ENCODE measurements at places on chromosomes 12 and 14.

DNA sequence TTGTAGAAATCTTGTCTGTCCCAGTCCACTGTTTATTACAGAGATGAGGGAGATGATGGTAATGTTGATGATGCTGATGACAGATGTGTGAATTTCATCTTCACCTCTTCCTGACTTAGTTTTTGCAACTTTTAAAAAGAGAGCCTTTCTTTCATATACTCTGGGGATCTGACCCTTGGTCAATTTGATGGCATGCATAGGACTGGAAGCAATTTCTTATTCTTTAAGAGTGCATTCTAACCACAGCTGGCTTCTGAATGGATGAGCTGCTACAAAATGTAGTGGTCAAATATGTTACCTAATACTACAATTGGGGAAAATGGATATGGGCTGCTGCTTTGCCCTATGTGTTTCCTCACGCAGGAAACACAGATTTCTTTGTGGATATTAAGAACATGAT lies 80.8 kb downstream of the MYRFL start:
- DNase-seq, result no peak

GRCh38 chr14:70622111-70622712 lies 19.5 kb upstream of the TTC9 start:
- no peak for DNase-seq

GRCh38 chr14:83913476-83913875 lies 1616.5 kb upstream of the FLRT2 start:
- DNase-seq, result no peak

DNA sequence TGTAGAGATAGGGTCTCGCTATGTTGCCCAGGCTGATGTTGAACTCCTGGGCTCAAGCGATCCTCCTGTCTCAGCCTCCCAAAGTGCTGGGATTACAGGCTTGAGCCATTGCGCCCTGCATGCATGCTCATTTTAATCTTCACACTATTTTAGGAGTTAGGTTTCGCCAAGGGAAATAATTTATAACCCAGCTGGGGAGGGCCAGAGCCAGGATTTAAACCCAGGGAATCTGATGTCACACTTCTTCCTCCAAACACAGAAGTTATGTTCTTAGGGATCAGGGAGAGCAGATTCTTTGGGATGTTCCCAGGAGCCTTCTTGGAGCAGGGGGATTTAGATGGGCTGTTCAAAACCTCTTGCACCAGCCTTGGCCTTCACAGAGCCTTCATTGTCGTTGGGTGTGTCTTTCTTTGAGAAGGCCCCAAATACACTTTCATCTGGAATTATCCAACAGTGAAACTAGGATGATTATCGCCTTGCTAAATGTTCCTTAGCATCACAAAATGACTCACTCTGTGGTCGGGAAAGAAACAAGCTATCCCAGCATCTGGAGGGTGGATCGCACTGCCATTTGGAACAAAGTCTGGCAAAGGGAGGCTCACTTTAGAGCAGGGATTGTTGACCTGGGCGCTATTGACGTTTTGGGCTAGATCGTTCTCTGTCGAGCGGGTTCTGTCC lies 8.2 kb upstream of the PPP1CC start:
- no peak for DNase-seq

DNA sequence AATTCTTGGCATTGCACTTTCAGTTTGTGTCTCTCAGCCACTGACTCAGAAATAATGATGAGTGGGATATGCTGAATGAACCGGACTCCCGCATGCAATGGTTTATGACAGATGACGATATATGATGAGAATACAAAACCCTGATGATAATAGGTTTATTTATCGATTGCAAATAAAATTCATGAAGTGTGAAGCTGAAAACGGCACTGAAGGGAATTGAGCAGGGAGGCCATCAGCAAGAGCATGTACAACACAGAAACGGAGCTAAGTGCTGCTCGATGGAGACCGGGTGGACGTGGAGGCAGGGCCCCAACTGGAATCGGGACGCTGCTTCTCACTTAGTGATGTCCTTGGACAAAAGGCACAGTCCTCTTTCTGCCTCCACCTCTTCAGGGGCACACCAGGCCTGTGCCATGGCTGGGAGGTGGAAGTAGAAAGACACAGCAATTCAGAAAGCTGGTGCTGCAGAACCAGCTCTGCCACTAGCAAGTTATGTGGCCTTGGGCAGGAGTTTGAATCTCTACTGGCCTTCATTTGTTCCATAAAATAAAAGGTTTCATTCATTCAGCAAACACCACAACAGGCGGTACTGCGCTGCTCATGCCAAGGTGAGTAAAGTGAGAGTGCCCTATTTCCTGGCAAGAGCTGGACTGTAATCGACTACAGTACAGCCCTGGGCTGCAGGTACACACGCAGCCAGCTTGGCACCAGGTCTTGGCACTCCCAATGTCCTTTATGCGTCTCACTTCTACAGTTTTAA lies 117.0 kb downstream of the EGLN3 start:
- DNase-seq, result no peak

DNA sequence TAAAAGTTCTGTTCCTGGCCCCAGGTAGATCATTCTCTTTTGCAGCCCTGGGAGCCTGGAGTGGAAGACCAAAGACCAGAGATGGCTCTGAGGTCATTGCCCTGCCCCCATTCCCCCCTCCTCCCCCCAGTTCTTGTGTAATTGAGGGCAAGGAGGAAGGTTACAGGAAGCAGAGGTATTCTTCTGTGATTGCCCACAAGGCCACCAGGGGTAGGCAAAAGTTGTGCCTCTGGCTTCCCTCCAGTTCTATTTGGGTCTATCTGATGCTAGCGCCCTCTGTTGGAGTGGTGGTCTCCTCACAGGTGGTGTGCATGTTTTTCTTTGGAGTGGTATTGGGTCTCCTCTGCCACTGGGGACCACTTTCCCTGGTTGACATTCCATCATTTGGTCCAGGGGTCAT lies 41.2 kb upstream of the CRY1 start:
- no peak for DNase-seq

GRCh38 chr12:41334390-41334789 lies 146.3 kb downstream of the PDZRN4 start:
- DNase-seq, result no peak

DNA sequence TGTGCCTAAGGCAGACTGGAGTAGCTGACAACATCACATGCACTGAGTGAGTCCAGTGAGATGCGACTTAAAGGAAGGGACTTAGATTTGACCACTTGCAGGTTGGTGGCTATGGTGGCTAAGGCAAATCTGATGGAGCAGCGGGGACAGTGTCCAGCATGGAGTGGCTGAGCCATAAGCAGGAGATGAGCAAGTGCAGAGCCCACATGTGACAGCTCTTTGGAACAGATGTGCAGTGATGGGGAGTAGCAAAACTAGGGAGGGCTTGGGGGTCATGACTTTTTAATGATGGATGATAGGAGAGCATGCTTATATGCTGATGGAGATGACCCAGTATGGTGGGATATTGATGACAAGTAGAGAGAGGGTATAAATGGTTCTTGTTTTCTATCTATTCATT lies 80.2 kb downstream of the PELI2 start:
- DNase-seq, result no peak

- DNase-seq, result peak; percentile 90
Measured at GRCh38 chr12:110937104-110937641, 16.8 kb upstream of the MYL2 start.

DNA sequence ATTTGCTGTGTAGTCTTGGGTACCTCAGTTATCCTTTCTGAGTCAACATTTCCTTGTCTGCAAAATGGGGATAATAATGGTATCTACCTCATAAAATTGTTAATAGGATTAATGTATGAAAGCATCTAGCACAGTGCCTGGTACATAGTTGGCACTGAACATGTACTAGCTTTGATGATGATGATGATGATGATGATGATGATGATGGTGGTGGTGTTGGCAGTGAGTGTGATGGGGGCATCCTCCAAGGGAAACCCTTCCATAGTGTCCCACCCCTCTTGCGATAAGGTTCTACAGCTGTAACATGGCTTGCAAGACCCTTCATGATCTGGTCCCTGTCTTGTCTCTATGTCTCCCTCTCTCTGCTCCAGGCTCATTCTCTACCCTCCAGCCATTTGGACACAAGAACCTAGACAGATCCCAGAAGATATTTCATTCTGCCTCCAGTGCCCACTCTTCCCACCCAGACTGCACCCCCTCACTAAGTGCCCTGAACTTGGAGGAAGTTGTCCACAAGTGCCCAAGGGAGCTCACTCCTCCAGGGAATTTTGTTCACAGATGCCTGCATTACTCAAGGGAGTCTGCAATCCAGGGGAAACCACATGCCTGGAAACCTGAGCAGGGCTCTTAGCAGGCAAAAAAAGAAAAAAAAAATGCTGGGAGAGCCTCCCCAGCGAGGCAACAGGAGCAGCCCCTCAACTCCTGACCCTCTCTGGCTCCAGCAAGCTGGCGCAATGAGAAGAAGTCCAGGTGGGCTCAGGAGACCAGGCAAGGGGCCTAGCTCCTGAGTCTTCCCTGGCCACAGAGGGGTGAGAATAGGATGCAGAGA lies 10.1 kb upstream of the BDKRB1 start:
- no peak for DNase-seq

GRCh38 chr14:80055667-80056496 lies 155.4 kb downstream of the DIO2 start:
- DNase-seq, result peak; percentile 67

GRCh38 chr12:29728030-29728429 lies 55.7 kb downstream of the TMTC1 start:
- DNase-seq, result no peak

DNA sequence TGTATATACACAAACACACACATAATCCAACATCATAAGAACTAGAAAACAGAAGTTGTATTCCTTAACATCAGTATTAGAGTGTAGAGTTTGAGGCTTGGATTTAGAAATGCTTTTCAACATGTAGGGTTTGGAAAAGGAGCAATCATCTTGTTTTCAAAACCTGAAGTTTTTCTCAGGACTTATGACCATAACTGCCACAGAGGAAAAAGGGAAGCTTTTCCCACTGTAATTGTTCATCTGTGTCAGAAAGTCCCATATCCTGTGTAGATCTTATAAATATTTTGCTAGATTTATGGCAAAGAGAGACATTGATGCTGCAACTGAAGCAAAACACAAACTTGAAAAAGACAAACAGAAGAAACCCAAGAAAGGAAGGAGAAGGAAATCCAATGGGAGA lies 115.7 kb downstream of the GRIP1 start:
- no peak for DNase-seq

Measured in retina (tissue), 1 donor.